AG09309 (cell line): ENCODE measurements at places on chromosomes 2 and 18.

GRCh38 chr2:178674122-178674521 lies 133.1 kb downstream of the TTN start:
- DNase-seq: no peak

DNA sequence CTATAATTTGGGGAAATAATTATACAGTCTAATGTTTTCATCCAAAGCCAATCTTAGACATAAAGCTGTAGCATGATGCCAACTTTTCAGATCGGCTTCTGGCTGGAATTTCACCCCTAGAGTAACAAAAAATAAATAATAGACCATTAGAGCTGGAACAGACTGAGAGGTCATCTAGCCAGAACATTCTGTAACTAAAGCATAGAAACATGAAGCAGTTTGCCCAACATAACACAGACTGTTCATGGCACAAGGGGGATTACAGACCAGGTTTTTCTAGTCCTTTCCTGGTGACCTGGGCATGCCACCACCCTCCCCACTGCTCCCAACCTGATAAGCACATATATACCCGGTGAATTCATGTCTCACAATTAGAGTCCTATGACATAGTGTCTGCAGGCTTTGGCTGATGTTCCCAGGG lies 116.4 kb upstream of the PPP1CB start:
- DNase-seq: no peak

GRCh38 chr2:101986376-101986775 lies 5.4 kb upstream of the IL1R2 start:
- DNase-seq: no peak

DNA sequence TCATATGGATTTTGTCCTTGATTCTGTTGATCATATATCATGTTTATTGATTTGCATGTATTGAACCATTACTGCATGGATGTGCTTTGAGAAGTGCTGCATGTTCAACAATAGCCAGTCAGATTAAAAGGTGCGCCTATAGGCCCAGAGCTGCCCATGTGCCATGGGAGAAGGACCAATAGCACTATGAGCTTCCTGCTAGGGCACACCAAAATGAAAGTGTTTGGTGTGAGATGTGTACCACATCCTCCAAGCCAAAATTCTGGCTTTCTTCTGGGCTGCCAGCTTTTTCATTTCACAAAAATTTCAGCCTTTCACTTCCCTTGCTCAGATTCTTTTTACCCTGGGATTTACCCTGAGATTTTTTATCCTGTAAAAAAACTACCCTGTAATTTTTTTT lies 34.8 kb upstream of the MMADHC start:
- no peak for DNase-seq

GRCh38 chr2:45988879-45989278 lies 308.3 kb upstream of the EPAS1 start:
- no peak for DNase-seq

DNA sequence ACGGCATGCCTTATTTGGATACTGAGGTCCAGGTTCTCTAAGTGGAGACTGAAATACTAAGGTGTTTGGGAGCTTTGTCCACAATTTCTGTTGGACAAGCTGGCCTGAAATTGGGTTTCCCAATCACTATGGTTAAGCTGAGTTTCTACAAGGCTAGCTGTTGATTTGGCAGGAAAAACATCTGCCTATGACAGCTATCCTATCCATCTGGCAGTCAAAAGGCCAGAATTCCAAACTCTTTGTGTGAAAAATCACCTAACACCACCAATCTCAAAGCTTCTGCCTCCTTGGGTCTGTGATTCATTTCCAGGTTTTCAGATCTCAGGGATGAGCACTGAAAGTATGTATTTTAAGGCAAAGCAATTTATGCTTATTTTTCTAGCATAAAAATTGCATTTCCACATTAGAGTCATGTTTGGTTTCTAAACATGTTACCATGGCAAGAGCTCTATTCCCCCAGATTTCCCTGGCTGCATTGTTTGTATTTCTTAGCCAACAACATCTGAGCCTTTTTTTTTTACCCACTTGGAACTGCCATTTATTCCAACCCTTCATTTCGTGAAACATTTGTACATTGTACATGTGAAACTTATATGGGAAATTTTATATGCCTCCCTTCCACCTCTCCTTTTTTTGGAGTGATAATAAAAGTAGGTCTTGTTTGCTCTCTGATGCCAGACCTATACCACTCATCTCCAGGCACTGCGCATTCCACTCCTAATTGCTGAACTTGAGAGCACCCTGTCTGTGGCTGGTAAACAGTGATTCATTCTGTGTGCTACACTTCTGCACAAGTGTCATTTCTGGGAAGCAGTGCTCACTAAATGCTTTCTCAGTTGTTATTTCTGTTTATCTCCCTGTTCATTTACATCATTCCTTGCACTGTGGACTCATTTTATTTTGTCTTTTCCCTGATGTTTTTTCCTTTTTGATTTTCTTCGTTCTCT lies 15.9 kb upstream of the CCDC85A start:
- no peak for DNase-seq

GRCh38 chr2:75707901-75708300 lies 2.8 kb downstream of the GCFC2 start:
- no peak for DNase-seq

- peak; percentile 84 for DNase-seq
Measured at GRCh38 chr18:48548011-48548771, 9.4 kb downstream of the CTIF start.

DNA sequence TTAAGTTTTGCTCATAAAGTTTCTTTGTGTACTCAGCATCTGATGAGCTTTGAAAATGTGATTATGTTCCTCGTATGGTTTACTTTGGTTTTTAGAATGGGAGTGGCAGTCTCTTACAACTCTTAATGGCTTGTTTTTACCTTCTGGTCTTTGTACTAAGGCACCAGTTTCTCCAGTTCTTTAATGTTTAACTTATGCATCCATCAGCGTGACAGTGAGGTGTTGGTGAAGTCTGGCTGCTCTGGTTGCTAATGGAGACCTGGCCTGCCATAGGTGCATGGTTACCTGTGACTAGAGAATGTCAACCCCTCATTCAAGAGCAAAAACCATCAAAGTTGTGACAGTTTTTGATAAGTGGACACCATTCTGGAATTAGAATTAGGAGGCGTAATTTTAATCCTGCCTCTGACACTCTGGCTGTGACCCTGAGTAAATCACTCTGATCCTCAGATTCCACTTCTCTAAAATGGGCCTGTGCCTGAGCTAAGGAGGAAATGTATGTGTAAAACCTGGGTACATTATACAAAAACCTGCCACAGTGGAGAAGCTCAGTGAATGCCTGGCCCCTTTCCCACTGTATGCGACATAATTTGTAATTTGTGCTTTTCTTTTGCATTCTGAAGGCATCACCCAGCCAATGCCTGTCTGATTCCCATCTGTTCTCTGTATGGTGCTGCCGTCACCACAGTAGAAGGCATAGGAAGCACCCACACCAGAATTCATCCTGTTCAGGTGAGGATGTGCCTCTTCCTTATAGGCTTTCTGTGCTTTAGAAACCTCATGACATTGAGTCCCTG lies 11.2 kb downstream of the AOX1 start:
- no peak for DNase-seq

DNA sequence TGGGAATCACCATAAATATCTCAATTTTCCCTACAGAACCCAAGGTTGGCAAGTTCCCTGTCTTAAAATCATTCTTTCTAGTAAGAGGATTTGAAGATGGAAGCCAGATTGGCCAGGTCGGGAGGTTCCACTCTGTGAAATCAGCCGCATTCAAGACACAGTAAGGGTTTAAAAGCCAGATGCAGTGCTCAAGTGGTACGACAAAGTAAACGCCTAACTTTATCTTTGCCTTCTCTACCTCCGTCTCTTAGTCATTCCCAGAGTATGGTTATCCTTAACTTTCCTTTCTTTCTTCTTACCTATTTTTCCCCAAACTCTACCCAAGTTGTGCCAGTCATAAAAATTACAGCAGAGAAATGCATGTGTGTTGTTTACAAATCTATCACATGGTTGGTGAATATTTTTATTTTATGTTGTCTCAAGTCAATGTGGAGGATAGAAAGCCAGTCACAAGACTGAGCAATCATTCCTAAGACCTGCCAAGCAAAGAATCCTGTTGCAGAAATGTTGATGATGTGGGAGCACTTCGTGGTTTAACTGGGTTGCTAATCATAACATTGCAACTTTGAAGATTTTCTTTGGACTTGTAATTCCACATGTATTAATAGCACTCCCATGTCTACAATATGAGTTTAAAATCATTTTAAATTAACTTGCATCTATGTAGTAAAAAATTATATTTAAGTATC lies 62.6 kb downstream of the SLC40A1 start:
- DNase-seq: no peak

DNA sequence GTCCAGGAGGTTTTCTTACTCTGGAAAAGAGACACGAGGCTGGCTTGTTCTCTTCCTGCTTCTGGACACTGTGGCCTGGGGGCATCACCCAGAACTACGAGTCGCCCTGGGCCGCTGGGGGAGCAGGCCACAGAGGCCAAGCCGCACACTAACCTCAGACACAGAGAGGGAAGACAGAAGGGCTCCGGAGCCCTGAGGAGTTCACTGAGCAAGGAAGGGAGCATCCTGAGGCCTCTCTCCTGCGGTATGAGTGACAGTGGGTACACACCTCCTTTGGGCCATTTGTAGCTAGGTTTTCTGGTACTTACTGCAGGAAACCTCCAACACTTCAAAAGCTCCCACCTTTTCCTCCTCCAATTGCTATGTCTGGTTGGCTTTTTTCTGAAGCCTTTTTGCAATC lies 494.1 kb downstream of the DLGAP1 start:
- DNase-seq: no peak

DNA sequence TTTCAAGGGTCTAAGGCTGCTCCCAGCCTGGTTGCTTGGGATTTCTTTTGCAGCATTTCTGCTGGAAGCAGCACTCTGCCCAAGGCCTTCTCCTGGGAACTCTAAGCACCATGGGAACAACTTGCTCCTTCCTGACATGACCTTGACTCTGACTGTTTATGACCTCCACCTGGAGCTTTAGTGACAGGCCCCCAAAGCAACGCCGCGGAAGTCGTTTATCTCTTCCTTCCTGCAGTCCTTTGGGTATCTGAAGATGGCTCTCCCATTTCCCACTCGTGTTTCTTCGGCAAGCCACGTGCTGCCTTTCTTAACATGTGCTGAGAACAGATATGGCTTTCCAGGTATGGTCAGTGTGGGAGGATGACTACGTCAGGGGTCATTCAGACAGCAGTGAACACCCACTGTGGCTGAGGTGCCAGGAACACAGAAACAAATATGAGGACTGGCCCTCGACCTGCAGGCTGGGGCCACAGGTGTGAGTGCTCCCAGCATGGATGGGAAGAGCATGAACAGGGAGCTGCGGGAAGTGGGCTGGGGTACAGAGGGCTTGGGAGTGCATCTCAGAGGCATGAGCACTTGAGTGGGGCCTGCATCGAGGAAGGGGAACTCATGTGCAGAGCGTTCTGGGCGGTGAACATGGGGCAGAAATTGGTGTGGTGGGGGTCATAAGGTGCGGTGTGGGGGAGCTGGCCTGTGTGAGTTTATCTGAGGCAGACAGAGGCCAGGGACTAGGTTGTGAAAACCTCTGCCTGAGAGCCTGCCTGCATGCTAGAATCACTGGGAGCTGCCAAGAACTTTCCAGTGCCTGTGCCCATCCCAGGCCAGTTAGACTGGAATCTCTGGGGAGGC lies 140.5 kb downstream of the TSN start:
- no peak for DNase-seq
